Posterior vena cava (tissue), 2 donors: ENCODE measurements at places on chromosomes 16 and 17.

DNA sequence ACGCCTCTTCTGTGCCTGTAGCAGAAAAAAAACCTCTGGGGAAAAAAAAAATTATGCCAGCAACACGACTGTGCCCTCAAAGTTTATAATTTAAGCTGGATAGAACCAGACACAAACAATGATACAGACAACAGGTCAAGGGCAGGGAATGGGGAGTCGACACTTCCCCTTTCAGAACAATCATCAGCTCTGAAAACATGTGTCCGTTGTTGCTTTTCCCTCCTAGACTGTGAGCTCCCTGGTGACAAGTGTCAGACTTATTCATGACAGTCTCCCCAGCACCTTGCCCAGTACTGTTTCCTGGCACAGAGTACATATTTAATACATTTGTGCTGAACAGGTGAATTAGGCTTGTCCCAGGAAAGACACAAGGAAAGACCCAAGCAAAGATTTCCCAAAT lies 178.3 kb downstream of the SOX9 start:
- no peak for DNase-seq

DNA sequence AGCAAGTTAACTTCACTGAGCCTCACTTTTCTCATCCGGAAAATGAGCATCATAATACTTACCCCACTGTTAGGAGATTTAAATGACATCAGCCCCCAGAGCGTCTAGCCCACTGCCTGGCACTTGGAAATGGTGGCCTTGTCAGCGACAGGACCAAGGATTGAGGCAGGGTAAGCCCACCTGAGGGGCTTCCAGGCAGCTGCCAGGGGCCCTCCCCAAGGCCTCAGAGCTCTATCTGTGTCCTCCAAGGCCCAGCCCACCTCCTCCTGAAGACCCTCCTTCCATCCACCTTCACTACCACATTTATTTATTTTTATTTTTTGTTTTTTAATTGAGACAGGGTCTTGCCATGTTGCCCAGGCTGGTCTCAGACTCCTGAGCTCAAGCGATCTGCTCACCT lies 13.8 kb downstream of the PITPNM3 start:
- DNase-seq = peak; percentile 18

DNA sequence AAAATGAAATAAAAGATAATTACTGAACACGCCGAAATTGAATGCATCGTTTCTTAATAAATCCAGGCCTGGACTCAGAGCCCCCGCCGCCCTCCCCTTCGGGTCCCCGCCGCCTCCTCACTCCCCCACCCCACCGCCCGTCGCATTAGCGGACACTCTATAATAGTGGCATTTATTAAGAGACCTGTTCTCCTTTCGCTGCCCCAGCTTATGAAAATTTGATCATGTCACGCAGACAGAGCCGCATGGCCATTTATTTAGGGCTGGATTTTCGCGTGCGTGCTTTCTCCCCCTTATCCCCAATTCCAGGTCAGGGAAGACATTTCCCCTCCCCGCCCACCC lies 6.3 kb upstream of the HOXB2 start:
- DNase-seq = no peak

DNA sequence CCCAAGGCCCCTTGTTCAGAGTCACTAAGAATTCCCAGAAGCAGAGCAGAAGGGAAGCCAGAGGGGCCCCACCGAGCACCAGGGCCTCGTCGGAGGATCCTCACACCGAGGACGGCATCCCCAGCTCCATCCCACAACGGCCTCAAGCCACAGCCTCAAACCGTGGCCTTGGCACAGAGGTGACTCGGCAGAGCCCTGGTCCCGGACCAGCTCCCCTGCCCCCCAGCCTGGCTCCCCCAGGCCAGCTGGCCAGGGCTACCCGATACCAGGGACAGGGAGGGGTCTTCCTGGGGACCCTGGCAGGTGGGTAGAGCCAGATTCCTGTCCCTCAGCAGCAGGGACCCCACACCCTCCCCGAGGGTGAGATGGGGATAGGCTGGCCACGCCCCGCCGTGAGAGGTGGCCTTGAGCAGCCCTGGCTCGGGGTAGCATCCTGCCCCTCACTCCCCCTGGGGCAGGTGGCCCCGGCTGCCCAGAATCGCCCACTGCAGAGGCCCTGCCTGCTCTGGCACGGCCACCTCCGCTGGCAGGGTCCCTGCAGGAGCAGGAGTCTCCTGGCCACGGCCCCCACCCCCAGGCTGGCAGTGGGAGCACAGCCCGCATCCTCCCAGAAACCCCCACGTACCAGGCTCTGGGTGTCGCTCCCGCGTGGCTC lies 5.6 kb upstream of the PVALEF start:
- no peak for DNase-seq

DNA sequence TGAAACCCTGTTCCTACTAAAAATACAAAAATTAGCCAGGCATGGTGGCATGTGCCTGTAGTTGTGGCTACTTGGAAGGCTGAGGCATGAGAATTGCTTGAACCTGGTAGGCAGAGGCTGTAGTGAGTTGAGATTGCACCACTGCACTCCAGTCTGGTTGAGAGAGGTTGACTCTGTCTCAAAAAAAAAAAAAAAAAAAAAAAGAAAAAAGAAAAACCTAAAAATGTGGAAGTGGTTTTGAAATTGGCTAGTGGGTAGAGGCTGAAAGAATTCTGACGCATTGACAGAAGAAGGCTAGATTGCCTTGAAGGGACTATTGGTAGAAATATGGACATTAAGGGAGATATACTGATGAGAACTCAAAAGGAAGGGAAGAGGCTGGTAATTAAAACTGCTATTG lies 33.6 kb upstream of the CPPED1 start:
- no peak for DNase-seq

DNA sequence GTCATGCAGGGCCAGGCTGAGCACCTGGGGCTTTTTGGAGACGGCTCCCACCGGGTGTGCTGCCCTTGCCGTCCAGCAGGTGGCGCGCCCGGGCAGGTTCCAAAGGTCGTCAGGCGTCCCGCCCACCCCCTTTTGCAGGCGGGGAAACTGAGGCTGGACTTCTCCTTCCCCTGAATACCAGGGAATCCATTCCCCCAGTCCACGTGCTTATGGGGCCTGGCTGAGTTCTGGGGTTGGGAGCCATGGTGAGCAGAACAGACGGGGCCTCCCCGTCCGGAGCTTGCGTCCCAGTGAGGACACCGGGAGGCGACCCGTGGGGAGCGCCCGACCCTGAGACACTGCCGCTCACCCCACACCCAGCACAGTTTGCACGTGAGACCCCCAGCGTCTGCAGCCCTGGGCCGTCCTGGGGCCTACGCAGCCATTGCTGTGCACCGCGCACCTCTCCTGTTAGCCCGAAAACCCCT lies 51.8 kb upstream of the JPH3 start:
- no peak for DNase-seq

DNA sequence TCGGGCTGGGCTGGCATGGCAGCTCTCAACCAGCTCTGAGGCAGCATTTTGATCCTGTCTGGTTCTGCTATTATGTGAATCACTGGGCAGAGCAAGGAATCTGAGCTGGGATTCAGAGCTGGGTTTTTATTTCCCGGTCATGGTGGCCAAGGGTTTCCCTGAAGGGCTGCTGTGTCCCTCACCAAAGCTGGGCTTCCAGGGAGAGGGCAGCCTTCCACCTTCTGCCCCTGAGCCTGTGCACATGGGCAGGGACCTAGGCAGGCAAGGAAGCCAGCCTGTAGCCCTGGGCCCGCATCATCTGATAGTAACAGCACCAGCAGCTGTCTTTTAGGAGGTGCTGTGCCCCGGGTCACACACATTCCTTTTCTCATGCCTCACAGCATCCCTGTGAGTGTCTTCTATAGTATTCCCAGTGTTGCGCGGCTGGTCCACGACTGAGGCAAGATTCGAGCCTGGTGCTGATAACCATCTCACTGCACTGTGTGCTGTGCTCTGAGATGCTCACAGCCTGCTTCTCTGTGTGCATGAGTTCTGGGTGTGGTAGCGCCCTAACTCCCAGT lies 85.3 kb upstream of the PLCG2 start:
- DNase-seq = no peak

DNA sequence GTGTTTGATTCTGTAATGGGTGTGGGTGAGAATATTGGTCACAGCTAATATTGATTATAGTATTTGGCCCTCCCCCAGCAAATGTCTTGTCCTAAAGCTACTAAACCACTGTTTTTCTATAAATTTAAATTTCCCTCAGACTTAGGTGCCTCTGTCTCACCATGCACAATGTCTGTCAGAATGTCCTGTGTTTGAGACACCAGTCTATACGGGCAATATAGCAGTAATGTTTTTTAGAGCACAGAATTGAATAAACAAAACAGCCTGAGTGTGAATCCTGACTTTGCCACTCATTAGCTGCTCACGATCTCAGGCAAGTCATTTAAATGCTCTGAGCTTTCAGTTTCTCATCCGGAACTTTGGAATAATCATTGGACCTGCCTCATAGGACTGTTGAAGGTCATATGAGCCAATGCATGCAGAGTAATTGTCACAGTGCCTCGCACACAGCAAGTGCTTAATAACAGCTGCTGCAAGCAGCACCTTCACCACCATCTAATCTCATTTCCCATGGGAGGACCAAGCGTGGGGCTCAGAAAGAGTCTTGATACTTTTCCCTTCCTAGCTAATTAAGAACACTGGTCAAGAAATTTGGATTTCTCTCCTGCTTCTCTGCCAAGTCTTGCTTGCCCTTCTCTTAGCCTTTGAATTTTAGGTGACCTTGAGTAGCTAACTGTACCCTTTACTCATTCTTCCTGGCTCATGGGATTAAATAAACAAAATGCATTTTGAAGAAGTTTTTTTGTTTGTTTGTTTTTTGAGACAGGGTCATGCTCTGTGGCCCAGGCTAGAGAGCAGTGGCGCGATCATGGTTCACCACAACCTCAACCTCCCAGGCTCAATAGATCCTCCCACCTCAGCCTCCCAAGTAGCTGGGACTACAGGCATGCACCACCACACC lies 9.8 kb downstream of the HLF start:
- no peak for DNase-seq
